A549 treated with Hydrocortisone at 1 μM for 4 hours (cell line): ENCODE measurements at places on chromosomes 3 and 15. TPM values are rescaled to one million over a fixed set of nuclear protein-coding genes. Genes with fewer than 3 reads are reported as not detected.

CCDC39 gene
- total RNA-seq: not detected in 5 replicates

CRYBG3 gene
- total RNA-seq: 5.8 to 11.2 TPM (median 6.3 TPM) in 5 replicates

DZIP3 gene
- total RNA-seq: 3.5 to 4.4 TPM (median 4.1 TPM) in 5 replicates

DGKG gene
- 7.0 to 13.9 TPM (median 7.2 TPM) in 5 replicates for total RNA-seq

PGBD4 gene
- 1.2 to 1.9 TPM (median 1.5 TPM) in 5 replicates for total RNA-seq

ASB14 gene
- not detected in 5 replicates for total RNA-seq

CCR1 gene
- not detected in 5 replicates for total RNA-seq

ADAMTS17 gene
- total RNA-seq: 0.06 to 0.15 TPM (median 0.09 TPM) in 4 of 5 replicates, not detected in the other

RASGRP1 gene
- total RNA-seq: 0.24 to 0.53 TPM (median 0.37 TPM) in 5 replicates

ACAN gene
- 0.51 to 1.2 TPM (median 0.93 TPM) in 5 replicates for total RNA-seq

ZNF80 gene
- not detected in 5 replicates for total RNA-seq

LMOD3 gene
- not detected in 5 replicates for total RNA-seq

LEKR1 gene
- total RNA-seq: 0.54 to 0.63 TPM (median 0.59 TPM) in 5 replicates

GHRL gene
- 0.13 TPM in 1 of 5 replicates, not detected in the others for total RNA-seq

CCDC13 gene
- 0.30 to 0.54 TPM (median 0.35 TPM) in 5 replicates for total RNA-seq

MORC1 gene
- total RNA-seq: not detected in 5 replicates

MFSD1 gene
- 40.9 to 53.1 TPM (median 44.1 TPM) in 5 replicates for total RNA-seq

PLSCR5 gene
- not detected in 5 replicates for total RNA-seq

ANKRD63 gene
- total RNA-seq: 0.24 to 0.59 TPM (median 0.35 TPM) in 5 replicates

WDR49 gene
- total RNA-seq: not detected in 5 replicates

TM4SF18 gene
- 30.3 to 41.5 TPM (median 33.5 TPM) in 5 replicates for total RNA-seq

AADAC gene
- 10.7 to 12.8 TPM (median 12.1 TPM) in 5 replicates for total RNA-seq

BCL2A1 gene
- 9.5 to 12.8 TPM (median 10.3 TPM) in 5 replicates for total RNA-seq

STAB1 gene
- total RNA-seq: 0.03 to 0.21 TPM (median 0.09 TPM) in 5 replicates

MTHFS gene
- 75.8 to 91.3 TPM (median 80.3 TPM) in 5 replicates for total RNA-seq

IL5RA gene
- total RNA-seq: not detected in 5 replicates

CRABP1 gene
- total RNA-seq: 0.68 to 2.0 TPM (median 1.1 TPM) in 5 replicates

CASR gene
- total RNA-seq: not detected in 5 replicates

PROS1 gene
- total RNA-seq: 9.1 to 13.9 TPM (median 11.6 TPM) in 5 replicates

DHFR2 gene
- total RNA-seq: 2.6 to 4.2 TPM (median 3.3 TPM) in 5 replicates

EBLN2 gene
- 0.23 to 0.63 TPM (median 0.39 TPM) in 5 replicates for total RNA-seq

AADACL2 gene
- total RNA-seq: not detected in 5 replicates

SPATA12 gene
- 0.30 to 0.38 TPM (median 0.37 TPM) in 5 replicates for total RNA-seq

LRRIQ4 gene
- not detected in 5 replicates for total RNA-seq

GPR149 gene
- total RNA-seq: not detected in 5 replicates

GTF2A2 gene
- total RNA-seq: 148 to 190 TPM (median 177 TPM) in 5 replicates

ITPKA gene
- 6.0 to 9.6 TPM (median 8.8 TPM) in 5 replicates for total RNA-seq

ATP13A4 gene
- total RNA-seq: 0.10 TPM in 1 of 5 replicates, not detected in the others

TFRC gene
- 77.8 to 118 TPM (median 88.0 TPM) in 5 replicates for total RNA-seq

APOD gene
- total RNA-seq: 0.86 to 1.4 TPM (median 1.2 TPM) in 5 replicates

FNDC3B gene
- total RNA-seq: 22.7 to 35.0 TPM (median 32.1 TPM) in 5 replicates

GOLGA8G gene
- total RNA-seq: not detected in 5 replicates

TEX9 gene
- 3.1 to 6.2 TPM (median 4.0 TPM) in 5 replicates for total RNA-seq

RLBP1 gene
- 0.13 TPM in 1 of 5 replicates, not detected in the others for total RNA-seq

DNAH12 gene
- total RNA-seq: 0.01 to 0.10 TPM (median 0.05 TPM) in 5 replicates

GPR62 gene
- not detected in 5 replicates for total RNA-seq

TRPC1 gene
- 4.9 to 10.0 TPM (median 7.7 TPM) in 5 replicates for total RNA-seq

NANOGP8 gene
- not detected in 5 replicates for total RNA-seq

GOLGA6L1 gene
- not detected in 5 replicates for total RNA-seq

SLC24A5 gene
- total RNA-seq: not detected in 5 replicates

RTP3 gene
- total RNA-seq: not detected in 5 replicates

SUSD5 gene
- total RNA-seq: 2.7 to 5.1 TPM (median 3.4 TPM) in 5 replicates

GAP43 gene
- total RNA-seq: 0.06 to 0.15 TPM in 2 of 5 replicates, not detected in the others

HIGD2B gene
- total RNA-seq: not detected in 5 replicates

TRIP4 gene
- total RNA-seq: 25.0 to 32.7 TPM (median 26.8 TPM) in 5 replicates

CYP8B1 gene
- total RNA-seq: not detected in 5 replicates

APBA2 gene
- 16.3 to 21.2 TPM (median 18.2 TPM) in 5 replicates for total RNA-seq
